ENCODE measurements at places on chromosomes 13 and 19.

DNA sequence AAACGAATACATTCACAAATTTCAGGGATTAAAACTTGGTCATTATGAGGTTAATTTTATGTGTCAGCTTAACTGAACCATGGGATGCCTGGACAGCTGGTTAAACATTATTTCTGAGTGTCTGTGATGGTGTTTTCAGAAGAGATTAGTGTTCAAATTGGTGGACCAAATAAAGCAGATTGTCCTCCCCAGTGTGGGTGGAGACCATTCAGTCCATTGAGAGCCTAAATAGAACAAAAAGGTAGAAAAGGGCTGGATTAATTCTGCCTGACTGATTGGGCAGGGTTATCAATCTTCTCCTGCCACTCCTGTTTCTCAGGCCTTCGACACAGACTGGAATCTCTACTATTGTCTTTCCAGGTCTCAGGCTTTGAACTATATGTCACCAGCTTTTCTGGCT lies 203.8 kb upstream of the SLITRK6 start:
- H3K4me1 ChIP-seq = no peaks in the 10 kb centered on the region
- H3K4me3 ChIP-seq = no peak overlapping the region
- no peaks in the 10 kb centered on the region for H3K27me3 ChIP-seq
- no peak overlapping the region for H3K27ac ChIP-seq
- no peak for DNase-seq

- no peak for DNase-seq
- no peak overlapping the region for H3K27ac ChIP-seq
- H3K4me1 ChIP-seq = no peaks in the 10 kb centered on the region
- no peaks in the 10 kb centered on the region for H3K27me3 ChIP-seq
These were observed 1036.5 kb downstream of the SLITRK5 start for GRCh38 chr13:88707646-88708045.

DNA sequence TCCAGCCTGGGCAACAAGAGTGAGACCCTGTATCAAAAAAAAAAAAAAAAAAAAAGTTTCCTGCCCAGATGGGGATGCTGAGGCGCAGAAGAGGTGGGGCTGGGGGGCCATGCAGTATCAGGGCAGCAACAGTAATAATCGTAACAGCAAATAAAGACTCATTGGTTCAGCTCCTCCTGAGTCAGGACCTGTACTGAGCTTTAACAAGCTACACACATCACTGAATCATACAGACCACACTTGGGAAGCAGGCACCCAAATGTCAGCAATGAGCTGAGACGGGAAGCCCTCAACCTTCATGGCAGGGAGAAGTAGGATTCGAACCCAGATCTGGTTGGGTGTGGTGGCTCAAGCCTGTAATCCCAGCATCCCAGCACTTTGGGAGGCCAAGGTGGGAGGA lies 10.6 kb upstream of the DPF1 start:
- H3K27me3 ChIP-seq = peaks cover 19% of the 10 kb centered on the region
- H3K27ac ChIP-seq = no peak overlapping the region
- no peaks in the 10 kb centered on the region for H3K4me1 ChIP-seq
- no peak for DNase-seq

DNA sequence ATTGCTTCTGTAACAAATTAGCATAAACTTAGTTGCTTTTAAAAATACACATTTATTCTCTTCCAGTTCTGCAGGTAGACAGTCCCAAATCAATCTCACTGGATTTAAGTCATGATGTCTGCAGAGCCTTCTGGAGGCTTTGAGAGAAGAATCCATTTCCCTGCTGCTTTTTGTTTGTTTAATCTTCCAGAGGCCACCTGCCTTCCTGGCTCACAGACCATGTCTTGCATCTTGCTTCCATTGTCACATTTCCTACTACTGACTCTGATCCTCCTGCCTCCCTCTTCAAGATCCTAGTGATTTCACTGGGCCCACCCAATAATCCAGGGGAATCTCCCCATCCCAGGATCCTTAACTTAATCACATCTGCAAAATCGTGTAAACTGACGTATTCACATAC lies 473.3 kb downstream of the ITGBL1 start:
- no peak for DNase-seq
- no peak overlapping the region for H3K4me3 ChIP-seq
- H3K27me3 ChIP-seq = peaks cover 27% of the 10 kb centered on the region
- H3K27ac ChIP-seq = no peak overlapping the region
- H3K36me3 ChIP-seq = no peaks in the 10 kb centered on the region

DNA sequence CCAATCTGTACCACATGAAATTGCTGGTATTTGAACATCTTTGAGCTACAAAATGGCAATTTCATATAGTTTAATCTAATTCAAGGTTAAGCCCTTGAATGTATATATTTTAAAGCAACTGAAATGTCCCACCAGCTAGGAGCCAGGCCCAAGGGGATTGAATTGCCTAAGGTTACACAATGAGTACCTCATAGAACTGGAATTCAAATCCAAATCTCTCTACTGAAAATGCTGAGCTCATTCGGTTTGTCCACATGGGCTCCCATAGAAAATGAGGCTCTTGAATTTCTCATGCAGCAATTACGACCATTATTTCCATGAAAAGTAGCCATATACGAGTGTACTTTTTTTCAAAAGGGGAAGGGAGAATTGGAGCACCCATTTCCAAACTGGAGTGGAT lies 31.5 kb upstream of the FNDC3A start:
- H3K36me3 ChIP-seq = no peaks in the 10 kb centered on the region
- no peak overlapping the region for H3K27ac ChIP-seq
- no peaks in the 10 kb centered on the region for H3K4me1 ChIP-seq

DNA sequence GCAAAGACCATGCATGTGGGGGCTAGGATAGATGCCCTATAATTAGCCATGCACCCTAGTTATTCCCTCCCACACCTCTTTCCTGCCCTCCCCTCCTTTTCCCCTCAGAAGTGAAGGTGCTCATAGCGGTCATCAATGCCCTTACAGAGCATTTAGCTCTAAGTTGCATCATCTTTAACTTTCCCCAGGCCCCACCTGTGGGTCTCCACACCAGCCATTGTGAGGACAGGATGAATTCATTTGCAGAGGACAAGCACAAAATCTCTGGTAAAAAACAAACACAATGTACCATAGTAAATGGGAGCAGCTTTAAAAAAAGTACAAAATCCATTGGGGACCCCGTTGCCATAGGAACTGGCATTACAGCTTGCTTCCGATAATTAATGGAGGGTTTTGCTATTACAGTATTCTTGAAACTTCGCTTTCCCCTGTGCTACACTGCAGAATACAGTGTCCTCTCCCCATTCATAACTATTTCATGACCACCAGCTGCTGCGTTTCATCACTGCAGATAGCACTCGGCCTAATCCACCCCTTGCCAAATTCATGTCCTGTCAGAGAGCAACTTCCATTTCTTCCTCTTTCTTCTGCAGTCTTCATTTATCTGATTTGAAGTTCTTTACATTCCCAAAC lies 110.5 kb downstream of the ZDHHC20 start:
- no peak for DNase-seq
- H3K36me3 ChIP-seq = no peaks in the 10 kb centered on the region
- H3K27ac ChIP-seq = no peak overlapping the region
- no peaks in the 10 kb centered on the region for H3K27me3 ChIP-seq
- no peaks in the 10 kb centered on the region for H3K4me1 ChIP-seq

DNA sequence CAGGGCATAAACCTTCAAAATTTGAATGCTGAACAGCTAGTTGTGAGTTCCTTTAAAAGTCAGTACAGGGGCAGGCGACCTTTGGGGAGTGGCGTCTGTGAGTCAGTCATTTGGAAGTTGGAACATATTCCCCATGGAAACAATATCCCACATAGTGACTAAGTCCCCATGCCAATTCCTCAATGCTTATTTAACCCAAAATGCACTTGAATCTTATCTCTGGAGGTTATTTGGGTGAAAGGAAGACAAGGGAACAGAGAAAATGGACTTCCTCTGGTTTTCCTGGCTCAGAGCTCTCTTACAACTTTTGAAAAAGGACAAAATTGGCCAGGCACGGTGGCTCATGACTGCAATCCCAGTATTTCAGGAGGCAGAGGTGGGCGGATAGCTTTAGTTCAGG lies 479.2 kb upstream of the NBEA start:
- peak; percentile 12 for DNase-seq
- no peaks in the 10 kb centered on the region for H3K36me3 ChIP-seq
- H3K4me1 ChIP-seq = peaks cover 9% of the 10 kb centered on the region
- H3K27me3 ChIP-seq = no peaks in the 10 kb centered on the region
- H3K4me3 ChIP-seq = no peak overlapping the region

DNA sequence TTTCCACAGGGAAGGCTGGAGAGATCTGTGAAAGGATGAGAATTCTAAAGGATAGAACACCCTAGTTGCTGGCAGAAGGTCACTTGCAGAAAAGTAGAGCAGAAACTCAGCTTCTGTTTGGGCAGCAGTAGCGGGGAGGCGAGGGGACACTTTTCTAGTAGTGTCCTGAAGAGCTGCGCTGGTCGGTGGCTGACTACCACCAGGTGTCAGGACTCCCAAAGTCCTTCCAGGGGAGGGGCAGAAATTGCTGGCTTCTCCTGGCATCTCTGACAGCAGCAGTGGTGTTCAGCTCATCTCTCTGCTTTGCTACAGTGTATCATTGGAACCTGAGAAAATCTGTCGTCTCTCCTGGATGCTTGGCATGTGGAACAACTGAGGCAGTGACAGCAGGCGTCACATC lies 120.9 kb downstream of the ZDHHC20 start:
- no peak overlapping the region for H3K27ac ChIP-seq
- H3K4me1 ChIP-seq = no peaks in the 10 kb centered on the region
- H3K27me3 ChIP-seq = no peaks in the 10 kb centered on the region
- H3K4me3 ChIP-seq = no peak overlapping the region

GRCh38 chr13:60654415-60654814 lies 257.4 kb downstream of the TDRD3 start:
- no peak overlapping the region for H3K4me3 ChIP-seq
- H3K27me3 ChIP-seq = no peaks in the 10 kb centered on the region
- peak; percentile 23 for DNase-seq
- no peaks in the 10 kb centered on the region for H3K36me3 ChIP-seq
- H3K27ac ChIP-seq = no peak overlapping the region

GRCh38 chr13:98842070-98842469 lies 89.6 kb upstream of the SLC15A1 start:
- DNase-seq = no peak
- peaks cover 7% of the 10 kb centered on the region for H3K4me1 ChIP-seq
- H3K27ac ChIP-seq = no peak overlapping the region
- no peaks in the 10 kb centered on the region for H3K27me3 ChIP-seq
- H3K4me3 ChIP-seq = no peak overlapping the region
- peaks cover 16% of the 10 kb centered on the region for H3K36me3 ChIP-seq

DNA sequence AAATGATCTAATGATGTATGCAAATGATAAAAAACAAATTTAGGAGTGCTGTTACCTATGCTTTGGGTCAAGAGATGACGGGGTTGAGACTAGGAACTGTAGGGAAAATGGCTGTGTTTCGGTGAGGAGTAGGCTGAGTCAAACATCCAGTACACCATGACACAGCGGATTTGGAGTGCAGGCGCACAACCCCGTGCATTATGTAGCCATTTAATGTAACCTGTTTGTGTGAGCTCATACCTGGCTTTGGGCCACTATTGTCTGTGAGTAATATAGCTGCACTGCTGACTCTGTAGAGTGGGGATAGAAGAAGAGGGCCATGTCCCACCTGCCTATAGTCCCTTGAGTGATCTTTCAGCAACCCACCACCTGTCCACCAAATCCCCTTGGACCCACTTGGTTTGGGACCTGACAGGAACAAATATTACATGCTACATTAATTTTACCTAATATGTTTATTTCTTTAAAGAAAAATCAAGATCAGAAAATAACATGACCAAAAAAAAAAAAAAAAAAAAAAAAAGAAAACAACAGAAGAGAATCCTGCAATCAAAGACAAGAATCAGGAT lies 95.5 kb upstream of the KLHL1 start:
- no peak overlapping the region for H3K4me3 ChIP-seq
- H3K4me1 ChIP-seq = no peaks in the 10 kb centered on the region
- DNase-seq = no peak
- no peaks in the 10 kb centered on the region for H3K27me3 ChIP-seq
- no peaks in the 10 kb centered on the region for H3K36me3 ChIP-seq
- H3K27ac ChIP-seq = no peak overlapping the region

DNA sequence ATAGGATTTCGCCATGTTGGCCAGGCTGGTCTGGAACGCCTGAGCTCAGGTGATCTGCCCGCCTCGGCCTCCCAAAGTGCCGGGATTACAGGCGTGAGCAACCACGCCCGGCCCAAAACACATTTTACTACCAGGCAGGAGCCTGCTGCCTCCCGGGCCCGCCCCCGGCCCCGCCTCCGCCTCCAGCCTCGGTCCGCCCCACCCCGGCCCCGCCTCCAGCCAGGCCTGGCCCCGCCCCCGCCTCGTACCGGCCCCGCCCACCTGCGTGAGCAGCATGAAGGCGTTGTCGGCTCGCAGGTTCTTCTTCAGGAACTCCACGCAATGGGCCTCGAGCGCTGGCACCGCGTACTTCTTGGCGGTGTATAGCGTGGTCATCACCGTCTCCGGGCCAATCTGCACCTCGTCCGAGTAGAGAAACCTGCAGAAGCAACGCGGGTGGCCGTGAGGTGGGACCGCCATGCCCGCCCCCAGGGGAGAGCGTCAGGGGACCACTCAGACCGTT lies 22.7 kb downstream of the BTBD2 start:
- H3K4me1 ChIP-seq = no peaks in the 10 kb centered on the region
- DNase-seq = no peak
- H3K4me3 ChIP-seq = no peak overlapping the region
- H3K27me3 ChIP-seq = no peaks in the 10 kb centered on the region
- no peak overlapping the region for H3K27ac ChIP-seq

- H3K36me3 ChIP-seq = no peaks in the 10 kb centered on the region
- no peaks in the 10 kb centered on the region for H3K27me3 ChIP-seq
- peaks cover 27% of the 10 kb centered on the region for H3K4me1 ChIP-seq
- no peak overlapping the region for H3K4me3 ChIP-seq
- no peak overlapping the region for H3K27ac ChIP-seq
These were observed 14.0 kb upstream of the EMP3 start for GRCh38 chr19:48311384-48311783.

- no peaks in the 10 kb centered on the region for H3K4me1 ChIP-seq
- H3K27me3 ChIP-seq = no peaks in the 10 kb centered on the region
- H3K27ac ChIP-seq = no peak overlapping the region
- no peak overlapping the region for H3K4me3 ChIP-seq
- H3K36me3 ChIP-seq = no peaks in the 10 kb centered on the region
- no peak for DNase-seq
These were observed 550.1 kb downstream of the DACH1 start for GRCh38 chr13:71316792-71317363.

DNA sequence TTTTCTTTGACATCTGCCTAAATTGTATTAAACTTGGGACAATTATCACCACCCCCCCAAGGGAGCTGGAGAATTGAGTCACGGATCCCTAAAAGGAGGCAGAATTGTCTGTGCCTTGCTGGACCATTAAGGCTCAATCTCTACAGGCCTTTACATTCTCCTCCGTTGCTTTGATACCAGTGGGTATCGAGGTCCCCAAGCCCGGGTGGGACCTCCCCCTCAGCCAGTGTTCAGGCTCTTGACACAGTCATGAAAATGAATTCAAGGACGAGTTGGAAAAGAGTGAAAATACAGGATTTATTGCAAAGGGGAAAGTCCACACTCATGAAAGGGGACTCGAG lies 5.6 kb downstream of the PPP1R15A start:
- DNase-seq = no peak
- peaks cover 69% of the 10 kb centered on the region for H3K4me1 ChIP-seq
- H3K27me3 ChIP-seq = no peaks in the 10 kb centered on the region
- H3K36me3 ChIP-seq = peaks cover 50% of the 10 kb centered on the region
- H3K27ac ChIP-seq = peak overlapping the region; percentile 100
- H3K4me3 ChIP-seq = no peak overlapping the region

- H3K27ac ChIP-seq = no peak overlapping the region
- no peak overlapping the region for H3K4me3 ChIP-seq
- no peaks in the 10 kb centered on the region for H3K27me3 ChIP-seq
These were observed 22.1 kb downstream of the ZNF787 start for GRCh38 chr19:56098731-56099568.
